ENCODE measurements at places on chromosomes 5 and 9.
A peak's percentile ranks its signal among the peaks of the same experiment; 100 is the strongest.

DNA sequence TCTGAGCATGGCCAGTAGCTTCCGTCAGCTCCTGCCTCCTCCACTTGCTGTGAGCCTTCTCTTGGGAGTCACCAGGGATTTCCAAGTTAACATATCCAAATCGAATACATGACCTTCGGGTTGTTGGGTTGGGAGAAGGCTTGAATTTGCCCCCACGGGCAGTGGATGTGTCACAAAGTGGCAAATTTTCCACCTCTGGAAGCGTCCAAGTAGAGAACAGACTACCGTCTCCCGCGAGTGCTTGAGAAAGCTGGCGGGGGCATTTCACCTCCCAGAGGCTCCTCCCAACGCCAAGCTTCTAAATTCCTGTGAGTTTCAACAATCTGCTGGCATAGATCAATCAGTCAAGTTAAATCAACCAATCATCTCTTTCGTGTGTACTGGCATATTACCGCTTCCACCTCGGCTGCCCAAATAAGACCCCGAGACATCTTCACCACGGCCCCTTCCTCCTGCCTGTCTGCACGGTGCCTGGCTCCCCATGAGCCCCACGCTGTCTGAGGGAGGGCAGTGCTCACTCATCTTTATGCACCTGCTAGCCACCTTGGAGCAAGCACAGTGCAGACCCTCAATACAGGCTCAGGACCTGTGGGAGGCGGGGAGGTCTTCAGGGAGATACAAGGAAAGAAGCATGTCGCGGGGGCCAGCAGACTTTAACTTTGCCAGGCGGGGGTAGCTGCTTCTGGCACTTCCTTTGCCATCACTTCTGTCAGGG lies 79.1 kb downstream of the MRPL36 start:
- no peak for DNase-seq

- no peak for DNase-seq
Measured at GRCh38 chr5:164688437-164688836, 1183.0 kb downstream of the MAT2B start.

DNA sequence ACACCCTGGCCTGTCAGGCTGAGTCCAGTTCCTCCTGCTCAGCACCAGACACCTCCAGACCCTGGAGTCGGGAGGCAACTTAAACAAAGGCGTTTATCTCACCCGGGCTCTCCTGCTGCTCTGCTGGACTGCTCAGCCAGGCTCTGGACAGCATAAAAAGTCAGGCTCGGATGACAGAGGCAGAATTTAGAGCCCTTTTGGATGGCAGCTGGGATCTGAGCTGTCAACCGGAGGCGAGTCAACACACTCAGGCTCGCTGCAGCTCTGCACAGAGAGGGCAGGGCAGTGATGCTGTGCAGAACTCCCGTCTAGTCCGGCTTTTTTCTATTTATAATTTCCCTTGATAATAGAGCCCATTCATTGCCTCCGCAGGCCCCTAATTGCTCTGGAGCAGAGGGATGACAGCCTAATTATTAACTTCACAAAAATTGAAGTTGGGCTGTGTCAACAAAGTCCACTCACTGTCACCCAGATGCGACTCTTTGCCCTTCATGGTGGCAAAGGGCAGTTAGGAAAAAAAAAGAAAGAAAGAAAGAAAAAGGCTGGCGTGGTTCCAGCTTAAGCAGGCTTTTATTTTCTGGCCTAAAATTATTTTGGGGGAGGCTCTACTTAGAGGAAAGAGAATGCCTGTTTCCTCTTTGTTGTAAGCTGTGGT lies 37.6 kb downstream of the STC2 start:
- no peak for DNase-seq

DNA sequence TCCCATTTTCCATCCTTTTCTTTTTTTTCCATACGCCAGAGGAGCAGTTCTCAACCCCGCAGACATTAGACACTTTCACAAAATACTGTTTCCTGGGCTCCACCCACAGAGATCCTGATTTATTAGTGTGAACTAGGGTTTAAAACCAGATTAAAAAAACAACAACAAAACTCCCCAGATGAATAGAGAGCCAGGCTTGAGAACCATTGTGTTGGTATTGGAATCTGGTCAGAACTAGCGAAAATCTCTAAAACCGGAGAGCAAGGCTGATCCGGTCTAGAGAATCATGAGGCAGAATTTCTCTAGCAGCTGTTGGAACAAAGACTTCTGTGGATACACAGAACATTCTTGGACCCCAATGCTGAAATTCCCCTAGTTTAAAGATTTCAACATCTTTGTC lies 173.0 kb downstream of the PCSK1 start:
- DNase-seq = no peak

DNA sequence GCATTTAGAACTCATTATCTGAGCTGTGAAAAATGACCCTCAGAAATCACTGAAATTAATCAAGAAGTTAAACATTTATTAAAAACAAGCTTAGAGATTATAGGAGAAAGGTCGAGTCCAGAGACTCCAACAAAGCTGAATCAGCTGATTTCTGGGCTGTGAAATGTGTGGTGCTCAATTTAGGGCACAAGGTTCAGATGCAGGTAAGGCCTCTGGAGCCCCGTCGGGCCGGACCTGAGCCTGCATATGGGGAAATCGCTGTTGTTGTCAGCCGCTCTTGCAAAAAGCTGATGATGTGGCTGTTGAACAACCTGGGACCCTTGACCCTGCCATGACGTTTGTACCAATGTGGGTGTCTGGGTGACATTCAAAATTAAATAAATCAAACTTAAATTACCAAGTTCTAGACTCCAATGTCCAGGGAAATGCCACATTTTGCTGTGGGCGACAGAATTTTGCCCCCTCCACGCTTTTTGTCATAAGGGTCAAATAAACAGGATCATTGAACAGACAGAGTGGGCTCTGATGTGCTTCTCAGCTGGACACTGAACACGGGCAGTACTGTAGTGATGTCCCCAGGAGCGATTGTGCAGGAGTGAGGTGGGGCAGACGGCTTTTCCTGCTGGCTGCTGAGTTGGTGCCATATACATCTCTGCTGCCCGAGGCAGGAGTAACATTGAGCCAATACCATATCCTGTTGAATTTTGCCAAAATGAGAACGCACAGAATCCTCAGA lies 27.2 kb upstream of the FBP1 start:
- no peak for DNase-seq

DNA sequence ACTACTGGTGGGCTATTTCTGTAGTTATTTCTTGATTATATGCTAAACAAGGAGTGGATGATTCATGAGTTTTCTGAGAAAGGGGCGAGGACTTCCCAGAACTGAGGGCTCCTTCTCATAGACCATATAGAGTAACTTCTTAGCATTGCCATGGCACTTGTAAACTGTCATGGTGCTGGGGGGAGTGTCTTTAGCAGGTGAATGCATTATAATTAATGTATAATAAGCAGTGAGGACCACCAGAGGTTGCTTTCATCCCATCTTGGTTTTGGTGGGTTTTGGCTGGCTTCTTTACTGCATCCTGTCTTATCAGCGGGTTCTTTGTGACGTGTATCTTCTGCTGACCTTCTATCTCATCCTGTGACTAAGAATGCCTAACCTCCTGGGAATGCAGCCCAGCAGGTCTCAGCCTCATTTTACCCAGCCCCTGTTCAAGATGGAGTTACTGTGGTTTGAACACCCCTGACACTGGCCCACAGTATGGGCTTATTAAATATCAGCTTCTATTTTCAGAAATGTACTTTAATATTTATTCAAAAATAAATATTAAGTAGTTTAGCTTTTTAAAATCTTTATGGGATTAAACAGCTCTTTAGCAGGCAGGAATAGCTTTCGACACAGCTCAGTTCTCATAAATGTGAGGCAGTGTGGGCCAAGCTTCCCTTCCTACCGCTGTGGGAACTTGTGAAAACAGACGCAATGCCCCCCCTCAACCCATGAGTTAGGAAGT lies 44.4 kb downstream of the GALNT12 start:
- DNase-seq = no peak

GRCh38 chr9:77981332-77981731 lies 50.3 kb downstream of the GNAQ start:
- no peak for DNase-seq

- no peak for DNase-seq
Measured at GRCh38 chr9:95834281-95834907, 41.1 kb upstream of the ERCC6L2 start.

- no peak for DNase-seq
Measured at GRCh38 chr9:112176524-112176923, 1.4 kb upstream of the SUSD1 start.

- DNase-seq = no peak
Measured at GRCh38 chr5:93130624-93131490, 450.2 kb downstream of the NR2F1-AS1 start.

DNA sequence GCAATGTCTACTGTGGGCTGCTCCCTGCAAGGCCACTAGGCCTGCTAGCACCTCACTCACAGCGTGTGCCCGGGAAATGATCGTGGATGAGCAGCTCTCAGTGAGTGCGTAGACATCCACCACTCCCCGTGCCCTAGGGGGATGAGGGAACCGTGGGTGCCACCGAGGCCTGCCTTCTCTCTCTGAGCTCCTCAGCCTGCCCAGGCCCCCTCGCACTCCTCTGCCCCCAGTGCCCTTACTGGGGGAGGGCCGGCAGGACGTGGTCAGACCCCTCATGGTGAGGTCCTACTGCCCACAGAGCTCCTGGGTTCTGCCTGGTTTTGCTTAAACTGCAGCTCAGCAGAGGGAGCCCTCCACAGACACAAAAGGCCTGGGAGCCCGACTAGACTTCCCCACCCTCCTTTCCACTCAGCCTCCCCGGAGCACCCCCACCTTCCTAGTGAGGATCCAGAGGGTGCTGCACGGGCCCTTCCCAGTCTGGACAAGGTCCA lies 220.0 kb downstream of the CACNA1B start:
- no peak for DNase-seq

DNA sequence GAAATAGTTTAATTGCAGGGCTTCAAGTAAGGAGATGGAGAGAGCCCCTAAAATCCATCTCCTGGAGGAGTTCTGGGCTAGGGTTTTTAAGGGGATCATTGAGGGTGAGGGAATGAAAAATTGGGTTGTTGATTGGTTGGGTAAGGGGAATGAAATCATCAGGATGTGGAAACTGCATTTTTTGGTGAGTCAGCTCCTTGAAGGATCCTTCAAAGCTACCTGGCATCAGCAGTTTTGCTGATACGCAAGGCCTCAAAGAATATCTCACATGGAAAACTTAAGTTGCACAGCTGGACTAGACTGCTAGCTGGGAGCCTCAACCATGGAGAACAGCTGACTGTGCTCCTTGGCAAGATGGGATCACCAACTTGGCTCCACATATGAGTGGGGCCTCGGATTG lies 136.7 kb downstream of the FGF10 start:
- DNase-seq = no peak

DNA sequence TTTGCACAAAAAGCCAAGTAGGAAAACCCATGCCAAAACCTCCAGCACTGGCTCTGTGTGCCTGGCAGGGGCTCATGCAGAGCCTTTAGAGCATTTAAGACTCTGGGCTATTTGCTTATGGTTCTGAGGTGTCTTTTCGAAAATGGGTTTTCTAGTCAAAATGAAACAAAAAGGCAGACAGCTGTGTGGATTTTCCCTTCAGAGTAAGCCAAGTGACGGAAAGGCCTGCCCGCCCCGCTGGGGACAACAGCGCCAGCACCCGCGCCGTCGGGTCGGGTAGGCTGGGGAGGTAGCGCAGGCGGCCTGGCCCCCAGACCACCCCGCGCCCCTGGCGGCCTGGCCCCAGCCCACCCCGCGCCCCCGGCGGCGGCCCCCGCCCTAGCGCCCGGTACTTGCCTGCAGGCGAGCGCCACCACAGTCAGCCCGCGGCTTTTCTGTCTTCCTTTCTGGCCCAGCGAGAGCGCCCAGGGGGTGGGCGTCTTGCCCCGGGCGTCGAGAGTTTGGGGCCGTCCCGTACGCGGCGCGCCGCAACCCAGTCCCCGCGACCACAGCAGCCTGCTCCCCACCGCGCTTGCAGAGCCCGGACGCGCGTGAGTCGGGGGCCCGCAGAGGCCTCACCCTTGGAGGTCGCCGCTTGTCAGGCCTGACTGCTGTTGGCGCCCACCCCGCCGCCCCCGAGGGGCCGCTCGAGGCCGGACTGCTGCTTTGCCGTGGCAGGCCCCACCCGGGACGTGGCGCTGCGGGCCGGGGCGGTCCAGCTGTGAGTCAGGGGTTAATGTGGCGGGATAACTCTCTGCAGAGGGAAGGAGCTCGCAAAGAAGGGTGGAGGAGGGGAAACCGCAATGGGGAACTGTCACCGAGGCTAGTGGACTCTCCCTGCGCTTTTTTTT lies at the start of gene TICAM2:
TICAM2 (minus strand) TSS at position 779 of the 890 bp plus-strand sequence. CDS start 21,223 bp downstream, outside the sequence.
- DNase-seq = peak; percentile 68

DNA sequence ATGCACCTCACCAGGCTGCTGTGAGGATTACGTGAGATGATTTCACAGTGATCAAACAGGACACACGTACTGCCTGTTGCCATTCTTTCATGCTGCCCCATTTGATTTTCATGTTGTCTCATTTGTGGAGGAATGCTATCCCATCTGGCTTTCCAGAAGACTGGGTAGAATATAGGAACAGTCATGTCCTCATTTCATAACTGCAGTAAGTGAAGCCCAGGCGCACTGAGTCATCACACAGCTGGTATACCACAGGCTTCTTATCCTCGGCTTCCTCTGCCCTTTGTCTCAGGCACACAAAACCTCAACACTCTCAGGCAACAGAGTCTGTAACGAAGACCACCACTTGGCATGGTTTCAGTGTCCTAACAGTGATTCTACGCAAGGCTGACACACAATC lies 62.3 kb downstream of the LHFPL2 start:
- no peak for DNase-seq

- no peak for DNase-seq
Measured at GRCh38 chr9:98745470-98745869, 36.7 kb upstream of the GABBR2 start.

DNA sequence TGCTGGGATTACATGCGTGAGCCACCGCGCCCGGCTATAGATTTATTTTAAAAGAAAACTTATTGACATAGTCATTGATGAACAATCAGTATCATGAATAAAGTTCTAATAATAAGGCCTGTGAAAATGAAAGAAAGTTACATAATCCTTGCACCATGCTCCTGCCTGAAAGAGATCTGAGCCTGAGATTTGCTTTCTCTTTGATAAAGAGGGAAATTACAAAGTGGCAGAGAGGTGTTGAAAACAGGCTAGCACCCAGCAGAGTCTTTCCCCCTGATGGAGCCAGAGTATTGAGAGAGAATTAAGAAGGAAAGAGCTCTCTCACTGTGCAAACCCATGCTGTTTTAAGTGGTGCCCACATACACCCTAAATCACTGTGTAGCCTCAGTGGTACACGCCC lies 37.2 kb downstream of the SLC6A7 start:
- no peak for DNase-seq

DNA sequence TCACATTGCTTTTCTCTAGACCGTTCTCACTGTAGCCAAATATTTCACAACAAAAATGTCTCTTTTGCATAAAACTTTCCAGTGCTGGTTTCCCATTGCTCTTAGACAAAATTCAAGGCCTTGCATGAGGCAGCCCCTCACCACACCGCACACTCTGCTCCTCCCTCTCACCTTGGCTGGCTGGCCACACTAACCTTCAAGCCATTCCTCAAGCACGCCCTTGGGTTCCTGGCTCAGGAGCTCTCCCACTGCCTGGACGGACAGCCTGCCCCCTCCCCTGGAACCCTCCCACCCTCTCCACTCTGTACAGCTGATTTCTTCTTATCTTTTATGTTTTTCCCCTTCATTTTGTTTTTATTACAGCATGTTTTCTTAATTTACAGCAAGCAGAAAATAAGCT lies 83.2 kb downstream of the PDZD2 start:
- no peak for DNase-seq

GRCh38 chr9:124857533-124858162 lies 4.1 kb downstream of the RPL35 start:
- DNase-seq = no peak

Measured in activated B cell treated with CpG ODN at 0.5 μM for 24 hours (primary cell).